ENCODE measurements at places on chromosomes 4 and X. TPM values are rescaled to one million over a fixed set of nuclear protein-coding genes. Genes with fewer than 3 reads are reported as not detected.

The SMC1A gene
- 157 TPM for total RNA-seq

The NCAPG gene
- 102 TPM for total RNA-seq

The IL21 gene
- 0.69 TPM for total RNA-seq

The SYNPO2 gene
- total RNA-seq, result 1.2 TPM

- DNase-seq, result no peak
Measured at GRCh38 chrX:1094566-1095333, 117.7 kb downstream of the CRLF2 start.

GRCh38 chrX:19800821-19801374, 86.5 kb downstream of the SH3KBP1 start:
- no peak for DNase-seq

The PLAC1 gene
- total RNA-seq, result not detected

GRCh38 chrX:85375333-85375738, 4.1 kb downstream of the POF1B start:
- DNase-seq, result no peak

GRCh38 chr4:41442810-41443209, 95.1 kb upstream of the LIMCH1 start:
- DNase-seq, result no peak

The PSAPL1 gene
- not detected for total RNA-seq

The ATOH1 gene
- total RNA-seq, result not detected
